PC-9 (cell line): ENCODE measurements at places on chromosomes 5 and 9. TPM values are rescaled to one million over a fixed set of nuclear protein-coding genes. Genes with fewer than 3 reads are reported as not detected.

The CORO2A gene
- 19.5 and 19.8 TPM in 2 replicates for total RNA-seq

GRCh38 chr5:175816348-175816747, 55.0 kb upstream of the CPLX2 start:
- H3K4me1 ChIP-seq: peaks cover 34% of the 10 kb centered on the region
- H3K36me3 ChIP-seq: no peaks in the 10 kb centered on the region
- H3K27me3 ChIP-seq: no peaks in the 10 kb centered on the region
- no peak overlapping the region for H3K4me3 ChIP-seq

DNA sequence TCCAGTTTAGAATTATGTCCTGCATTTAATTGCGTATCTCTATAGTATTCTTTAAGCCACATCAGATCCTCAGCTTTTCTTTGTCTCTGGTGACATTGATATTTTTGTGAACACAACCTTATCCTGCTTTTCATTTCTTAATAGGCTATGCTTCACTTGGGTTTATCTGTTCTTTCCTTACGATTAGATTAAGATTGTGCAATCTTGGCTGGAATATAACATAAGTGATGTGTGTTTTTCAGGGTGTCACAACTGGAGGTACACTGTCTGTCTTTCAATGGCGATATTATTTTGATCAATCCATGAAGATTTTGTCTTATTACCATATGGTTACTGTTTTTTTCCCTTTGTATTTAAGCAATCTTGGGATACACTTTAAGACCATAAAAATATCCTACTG, 23.6 kb downstream of the NAA35 start:
- no peak for DNase-seq
- no peaks in the 10 kb centered on the region for H3K4me1 ChIP-seq
- no peaks in the 10 kb centered on the region for H3K27me3 ChIP-seq
- H3K27ac ChIP-seq: no peak overlapping the region

- H3K4me1 ChIP-seq: no peaks in the 10 kb centered on the region
Observed at GRCh38 chr9:8486095-8486494, 686.5 kb upstream of the DMAC1 start.

The NIPBL gene
- total RNA-seq: 83.8 and 124 TPM in 2 replicates

DNA sequence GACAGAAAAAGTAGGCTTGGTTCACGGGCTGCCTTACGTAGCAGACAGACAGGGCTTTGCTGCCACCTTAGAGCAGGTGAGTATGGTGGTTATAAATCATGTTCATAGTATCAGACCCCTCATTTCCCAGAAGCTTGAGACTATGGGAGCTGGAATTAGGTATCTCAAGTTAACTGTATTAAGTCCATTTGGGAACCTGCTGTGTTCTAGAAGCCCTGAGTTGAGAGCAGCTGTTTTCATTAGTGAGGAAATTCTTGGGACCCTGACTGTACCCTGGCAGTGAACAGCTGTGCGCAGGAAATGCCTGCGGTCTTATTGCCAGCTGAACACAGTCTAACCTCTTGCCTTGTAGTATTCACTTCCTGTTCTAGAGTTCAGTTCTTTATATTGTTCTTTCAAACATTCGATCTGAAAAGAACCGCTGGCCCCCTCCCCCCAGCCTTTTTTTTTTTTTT, 29.8 kb downstream of the UGCG start:
- H3K27me3 ChIP-seq: no peaks in the 10 kb centered on the region
- H3K36me3 ChIP-seq: peaks cover 42% of the 10 kb centered on the region
- H3K27ac ChIP-seq: no peak overlapping the region

- no peak overlapping the region for H3K4me3 ChIP-seq
- H3K27ac ChIP-seq: no peak overlapping the region; the same call in 1 of the 2 replicates
- no peaks in the 10 kb centered on the region for H3K27me3 ChIP-seq
Observed at GRCh38 chr5:143673676-143674468, 138.1 kb upstream of the HMHB1 start.

GRCh38 chr9:91809581-91810285, 140.3 kb downstream of the ROR2 start:
- H3K27me3 ChIP-seq: peaks cover 44% of the 10 kb centered on the region
- no peaks in the 10 kb centered on the region for H3K4me1 ChIP-seq

The CLIC3 gene
- 24.1 and 39.7 TPM in 2 replicates for total RNA-seq

DNA sequence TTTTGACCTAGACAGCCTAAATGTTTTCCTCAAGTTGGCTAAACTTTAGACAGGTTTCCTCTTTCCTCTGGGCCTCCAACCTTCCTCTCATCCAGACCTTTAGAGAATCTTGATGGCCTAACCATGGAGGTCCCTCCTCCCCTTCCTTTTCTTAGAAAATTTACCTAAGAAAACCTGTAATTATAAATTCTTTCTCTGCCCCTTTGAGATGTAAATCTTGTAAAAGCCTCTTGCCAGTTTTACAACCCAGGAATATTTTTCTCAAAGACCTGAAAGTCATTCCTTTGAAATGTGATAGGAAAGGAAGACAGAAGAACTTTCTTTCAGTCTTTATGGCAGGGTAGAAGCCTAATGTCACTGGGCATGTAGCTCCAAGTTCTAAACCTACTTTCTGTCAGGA, 1752.6 kb upstream of the C9orf72 start:
- H3K4me3 ChIP-seq: no peak overlapping the region
- DNase-seq: no peak
- no peaks in the 10 kb centered on the region for H3K27me3 ChIP-seq
- H3K27ac ChIP-seq: no peak overlapping the region
- H3K36me3 ChIP-seq: no peaks in the 10 kb centered on the region

The ZNF483 gene
- 7.0 and 7.3 TPM in 2 replicates for total RNA-seq

DNA sequence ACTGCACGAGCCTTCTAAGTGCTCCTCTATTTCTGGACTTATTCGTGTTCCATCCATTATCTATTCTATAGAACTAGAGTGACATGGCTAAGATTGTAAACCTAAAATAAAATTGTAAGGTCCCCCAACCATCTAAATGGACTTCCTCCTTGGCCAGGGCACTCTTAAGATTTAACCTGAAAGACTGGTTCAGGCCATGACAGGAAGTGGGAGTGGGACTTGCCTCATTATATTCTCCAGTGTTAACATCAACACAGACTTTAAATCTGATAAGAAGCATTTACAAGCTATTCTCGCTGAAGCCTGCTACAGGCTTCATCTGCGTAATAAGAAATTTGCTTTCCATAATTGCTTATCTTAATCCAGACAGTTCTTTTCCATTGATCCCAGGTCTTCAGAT, 117.0 kb downstream of the SSBP2 start:
- H3K4me3 ChIP-seq: no peak overlapping the region
- H3K4me1 ChIP-seq: no peaks in the 10 kb centered on the region
- no peaks in the 10 kb centered on the region for H3K27me3 ChIP-seq
- no peaks in the 10 kb centered on the region for H3K36me3 ChIP-seq
- H3K27ac ChIP-seq: no peak overlapping the region

- H3K27me3 ChIP-seq: no peaks in the 10 kb centered on the region
- H3K36me3 ChIP-seq: peaks cover 28% of the 10 kb centered on the region
- H3K4me1 ChIP-seq: peaks cover 28% of the 10 kb centered on the region
- DNase-seq: no peak
- peak overlapping the region; percentile 92 for H3K4me3 ChIP-seq
Observed at GRCh38 chr5:31530541-31531265, 1.2 kb downstream of the DROSHA start.

The CD180 gene
- not detected in 2 replicates for total RNA-seq

The PLPP6 gene
- total RNA-seq: 4.9 and 5.9 TPM in 2 replicates

DNA sequence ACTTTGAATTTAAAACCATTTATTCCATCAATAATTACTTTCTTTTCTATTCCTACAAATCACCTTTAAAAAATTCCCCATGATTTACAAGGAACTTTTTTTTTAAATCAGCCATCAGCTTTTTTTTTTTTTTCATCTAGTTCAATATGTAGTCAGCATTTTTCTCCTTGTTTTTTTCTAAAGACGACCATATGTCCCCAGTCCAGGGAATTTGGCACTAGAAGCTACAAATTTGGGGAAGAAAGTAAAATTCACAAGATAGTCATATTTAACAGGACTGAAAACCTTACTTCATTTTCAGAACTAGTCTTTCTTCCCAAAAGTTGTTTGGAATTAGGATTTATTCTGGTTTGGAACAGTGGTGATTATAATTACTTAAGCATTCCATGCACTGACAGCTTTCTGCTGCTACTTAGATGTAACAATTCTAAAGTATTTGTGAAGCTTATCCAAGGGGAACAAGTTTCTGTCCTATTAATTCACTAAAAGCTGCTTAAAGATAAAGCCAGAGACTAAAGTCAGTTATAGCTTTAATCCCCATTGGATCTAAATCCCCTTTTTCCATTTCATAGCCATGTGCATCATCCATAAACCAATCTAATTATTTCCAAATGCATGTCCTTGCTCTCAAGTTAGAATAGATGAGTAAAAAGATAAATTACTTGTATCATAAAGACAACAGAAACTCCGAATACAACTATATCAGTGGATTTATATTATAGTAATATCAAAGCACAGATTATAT, 7.4 kb upstream of the SNCAIP start:
- no peaks in the 10 kb centered on the region for H3K36me3 ChIP-seq
- H3K27ac ChIP-seq: no peak overlapping the region
- no peak overlapping the region for H3K4me3 ChIP-seq
- DNase-seq: no peak
- no peaks in the 10 kb centered on the region for H3K4me1 ChIP-seq
